ENCODE measurements at places on chromosomes 12 and 14. TPM values are rescaled to one million over a fixed set of nuclear protein-coding genes. Genes with fewer than 3 reads are reported as not detected.

Gene ACOT6
- 0.29 TPM for total RNA-seq

Gene PACS2
- total RNA-seq = 99.9 TPM

Gene TRHDE
- total RNA-seq = under 0.01 TPM

Gene CNTN1
- total RNA-seq = under 0.01 TPM

Gene KRT5
- not detected for total RNA-seq

Gene IFNG-AS1
- not detected for total RNA-seq

Gene ACVRL1
- 629 TPM for total RNA-seq

Gene MYH6
- total RNA-seq = not detected

Measured in vein endothelial cell (primary cell).